ENCODE measurements at places on chromosomes 12 and 14.

DNA sequence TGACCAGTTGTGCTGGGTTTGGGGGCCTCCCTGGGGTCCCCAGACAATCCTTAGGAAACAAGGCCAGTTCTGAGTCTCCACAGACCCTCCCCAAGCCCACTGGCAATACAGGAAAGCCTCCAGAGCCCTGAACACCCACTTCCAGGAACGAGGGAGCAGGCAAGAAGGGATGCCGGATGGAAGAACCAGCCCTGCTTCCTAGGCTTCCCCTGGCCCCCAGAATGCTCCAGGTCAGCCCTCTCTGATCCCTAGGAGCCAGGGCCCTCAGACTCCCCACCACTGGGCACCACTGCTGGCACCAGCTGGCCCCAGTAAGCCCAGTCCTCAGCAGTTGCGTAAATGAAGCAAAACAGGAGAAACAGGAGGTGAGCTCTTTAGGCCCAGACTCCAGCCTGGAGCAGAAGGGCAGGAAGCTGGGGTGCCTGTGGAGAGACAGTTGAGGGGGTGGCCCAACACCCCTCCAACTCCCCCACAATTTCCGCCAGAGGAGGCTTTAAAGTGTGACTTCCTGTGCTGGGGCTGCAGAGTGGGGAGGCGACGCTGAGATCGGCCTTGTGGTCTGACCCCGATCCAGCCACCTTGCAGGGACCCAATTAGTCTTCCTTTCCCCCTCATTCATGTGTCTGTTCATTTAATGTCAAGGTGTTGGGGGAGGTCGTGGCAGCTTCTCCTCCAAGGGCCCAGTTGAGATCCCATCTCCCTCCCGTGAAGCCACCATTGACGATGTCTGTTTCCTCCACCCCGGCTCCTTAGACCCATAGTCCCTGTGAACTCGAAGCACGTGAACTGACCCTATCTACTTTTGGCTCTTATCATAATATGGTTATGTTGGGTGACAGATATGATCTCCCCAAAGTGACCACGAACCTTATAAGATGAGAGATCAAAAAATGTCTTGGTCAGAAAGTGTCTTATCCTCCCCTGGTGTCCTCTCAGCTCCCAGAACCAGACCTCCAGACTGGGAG, 4.7 kb downstream of the TNFRSF1A start:
- peak; percentile 48 for DNase-seq

GRCh38 chr12:109247831-109248654, 61.0 kb downstream of the FOXN4 start:
- no peak for DNase-seq

GRCh38 chr14:68255693-68256178, 436.2 kb downstream of the RAD51B start:
- DNase-seq: no peak

GRCh38 chr14:65228436-65228835, 126.1 kb upstream of the MAX start:
- DNase-seq: no peak

DNA sequence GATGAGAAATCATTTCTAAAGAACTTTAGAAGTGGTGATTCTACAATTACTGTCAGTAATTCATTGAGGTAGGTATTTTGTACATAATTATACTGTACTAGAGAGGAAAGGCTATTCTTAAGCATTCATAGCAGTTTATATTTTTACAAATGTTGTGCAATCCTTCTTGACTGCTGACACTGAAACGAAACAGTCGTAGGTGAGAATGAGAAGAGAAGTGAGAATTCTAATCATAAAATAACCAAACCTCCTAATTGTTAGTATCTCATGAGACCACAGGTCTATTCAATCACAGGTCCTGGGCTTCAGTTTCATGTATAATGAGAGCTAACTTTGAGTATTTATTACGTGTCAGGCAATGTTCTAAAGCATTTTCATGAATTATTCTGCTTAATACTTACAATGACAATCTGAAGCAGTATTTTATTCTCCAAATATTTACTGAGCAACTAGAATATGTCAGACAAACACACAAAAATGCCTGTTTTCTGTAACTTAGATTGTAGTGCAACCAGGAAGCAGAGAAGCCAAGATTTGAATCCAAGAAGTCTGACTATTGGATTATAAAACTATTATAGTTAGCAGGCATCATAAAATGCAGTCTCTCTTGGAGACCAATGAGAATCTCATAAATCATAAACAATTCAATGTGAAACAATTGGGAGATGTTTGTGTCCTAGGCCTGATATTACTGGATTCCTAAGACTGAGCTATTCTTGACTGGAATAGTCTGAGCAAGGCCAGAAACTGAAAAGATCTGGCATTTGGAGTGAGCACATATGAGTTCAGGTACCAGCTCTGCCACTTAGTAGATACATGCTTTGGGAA, 24.3 kb downstream of the RERG start:
- no peak for DNase-seq

GRCh38 chr12:52615912-52616311, 2.4 kb downstream of the KRT73 start:
- no peak for DNase-seq

DNA sequence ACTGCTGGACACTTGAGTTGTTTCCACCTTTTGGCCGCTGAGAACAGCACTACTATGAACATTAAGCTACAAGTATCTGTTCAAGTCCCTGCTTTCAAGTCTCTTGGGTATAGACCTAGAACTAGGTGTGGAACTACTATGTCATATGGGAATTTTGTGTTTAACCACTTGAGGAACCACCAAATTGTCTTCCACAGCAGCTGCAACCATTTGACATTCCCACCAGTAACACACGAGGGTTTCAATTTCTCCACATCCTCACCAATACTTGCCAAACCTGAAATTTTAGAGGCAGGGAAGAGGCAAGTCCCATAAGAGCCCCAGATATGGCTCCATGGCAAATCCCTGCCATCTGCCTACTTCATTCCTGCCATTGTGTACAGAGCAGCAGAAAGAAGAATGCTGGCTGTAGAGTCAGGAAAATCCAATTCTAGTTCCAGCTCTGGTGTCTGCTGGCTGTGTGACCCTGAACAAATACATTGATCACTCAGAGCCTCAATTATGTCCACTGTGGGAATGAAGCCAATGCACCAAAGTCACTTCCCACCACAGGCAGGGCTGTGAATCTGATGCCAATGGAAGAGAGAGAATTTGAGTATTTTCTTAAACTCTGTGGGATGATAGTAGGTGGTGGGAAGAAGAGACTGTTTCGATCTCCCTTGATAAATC, 17.8 kb downstream of the PITPNM2 start:
- no peak for DNase-seq

GRCh38 chr14:88490168-88490567, 64.6 kb downstream of the PTPN21 start:
- DNase-seq: no peak

GRCh38 chr12:128726886-128727285, 96.9 kb downstream of the SLC15A4 start:
- DNase-seq: no peak

DNA sequence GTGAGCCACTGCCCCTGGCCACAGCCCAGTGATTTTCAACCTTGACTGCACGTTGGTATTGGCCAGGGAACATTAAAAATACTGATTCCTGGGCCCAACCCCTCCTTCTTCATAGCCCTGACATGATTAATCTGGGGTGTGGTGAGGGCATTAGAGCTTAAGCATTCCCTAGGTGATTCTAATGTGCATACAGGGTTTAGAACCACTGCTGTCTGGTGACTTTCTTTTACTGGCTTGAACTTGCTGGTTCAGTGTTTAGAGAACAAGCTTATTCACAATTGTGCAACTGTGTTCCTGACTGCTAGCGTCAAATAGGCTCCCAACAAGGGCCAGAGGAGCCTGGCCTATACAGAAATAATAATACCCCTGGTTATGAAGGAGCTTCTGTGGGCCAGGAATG, 488.8 kb upstream of the CCDC196 start:
- no peak for DNase-seq

GRCh38 chr12:108403952-108404351, 64.8 kb upstream of the CMKLR1 start:
- DNase-seq: no peak

DNA sequence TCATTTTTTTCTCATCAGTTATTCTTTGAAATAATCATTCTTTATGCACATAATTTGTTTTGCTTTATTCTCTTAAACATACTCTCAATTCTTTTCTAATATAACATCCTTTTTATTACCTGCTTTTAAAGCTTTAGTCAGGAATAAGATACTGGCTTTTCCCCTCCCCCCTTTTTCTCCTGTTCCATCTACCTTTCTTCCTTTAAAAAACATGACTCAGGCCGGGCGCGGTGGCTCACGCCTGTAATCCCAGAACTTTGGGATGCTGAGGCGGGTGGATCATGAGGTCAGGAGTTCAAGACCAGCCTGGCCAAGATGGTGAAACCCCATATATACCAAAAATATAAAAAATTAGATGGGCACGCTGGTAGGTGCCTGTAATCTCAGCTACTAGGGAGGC, 25.4 kb downstream of the HIF1A start:
- DNase-seq: no peak

DNA sequence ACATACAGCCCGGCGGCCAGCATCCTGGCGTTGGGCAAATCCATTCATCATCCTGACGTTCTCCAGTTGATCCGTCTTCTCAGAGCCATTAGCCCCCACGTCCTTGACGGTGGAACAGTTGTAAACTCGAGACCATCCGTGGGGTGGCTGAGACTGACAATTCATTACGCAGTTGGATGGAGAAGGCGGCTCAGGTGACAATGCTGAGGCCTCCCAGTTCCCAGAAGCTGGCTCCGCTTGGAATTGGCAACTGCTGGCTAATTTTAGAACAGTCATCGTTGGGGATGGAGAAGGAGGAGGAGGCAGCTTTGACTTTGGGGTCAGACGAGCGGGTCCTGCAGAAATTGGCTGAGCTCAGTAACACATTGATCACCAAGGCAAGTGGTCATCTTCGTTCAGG, 186.5 kb downstream of the PHETA1 start:
- DNase-seq: no peak

DNA sequence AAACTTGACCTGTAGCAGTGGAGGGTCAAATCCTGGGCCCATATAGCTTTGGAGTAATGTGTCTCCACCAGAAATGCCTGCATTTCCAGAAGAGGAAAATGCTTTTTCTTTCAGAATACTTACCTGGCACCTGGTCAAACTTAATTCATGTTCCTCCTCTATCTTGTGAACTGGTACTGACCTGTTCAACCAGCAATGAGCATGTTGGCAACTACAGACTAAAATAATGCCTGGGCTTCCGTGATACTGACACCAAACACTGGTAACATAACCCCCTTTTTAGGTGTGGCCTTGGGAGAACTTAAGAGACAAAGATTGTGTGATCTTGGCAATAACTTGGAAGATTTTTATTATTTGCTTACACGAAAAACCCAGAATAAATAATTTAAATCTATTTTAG, 23.8 kb upstream of the MGST1 start:
- DNase-seq: no peak

- no peak for DNase-seq
These were observed 26.9 kb downstream of the FIGNL2 start for GRCh38 chr12:51821440-51822260.

DNA sequence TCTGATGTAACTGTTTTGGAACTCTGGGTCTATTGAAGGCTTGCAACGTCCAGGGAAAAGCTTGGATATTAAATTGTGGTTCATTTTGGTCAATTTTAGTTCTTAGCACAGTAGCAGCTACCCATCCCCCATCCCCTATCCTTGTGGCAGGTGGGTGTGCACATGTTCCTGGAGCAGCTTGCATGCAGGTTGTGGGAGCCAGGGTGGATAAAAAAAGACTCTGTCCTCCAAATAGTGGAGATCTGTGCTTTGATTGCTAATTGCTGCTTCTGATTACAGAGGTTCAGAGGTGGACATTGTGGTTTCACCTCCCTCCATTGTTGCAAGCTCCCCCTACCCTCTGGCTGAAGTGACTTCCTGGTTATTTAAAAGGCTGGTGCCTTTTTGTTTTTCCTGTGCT, 23.1 kb downstream of the ATP23 start:
- no peak for DNase-seq

GRCh38 chr14:68814539-68815297, 21.9 kb upstream of the ZFP36L1 start:
- DNase-seq: no peak

DNA sequence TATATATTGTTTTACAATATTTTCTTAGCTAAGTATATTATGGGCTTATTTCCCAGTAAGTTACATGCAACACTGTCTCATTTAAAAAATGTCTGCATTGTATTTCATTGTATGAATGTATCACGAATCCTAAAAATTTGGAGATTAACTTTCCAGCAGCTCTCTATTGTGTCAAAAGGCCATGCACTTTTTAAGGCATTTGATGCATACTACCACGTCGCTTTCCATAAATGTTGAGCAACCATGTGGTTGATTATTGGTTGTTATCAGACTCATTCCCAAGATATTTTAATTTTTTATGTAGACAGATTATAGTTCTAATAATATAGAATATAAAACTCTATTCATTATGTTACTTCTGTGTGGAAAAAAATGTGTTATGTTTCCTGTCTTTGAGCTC, 79.9 kb downstream of the SMOC1 start:
- no peak for DNase-seq

DNA sequence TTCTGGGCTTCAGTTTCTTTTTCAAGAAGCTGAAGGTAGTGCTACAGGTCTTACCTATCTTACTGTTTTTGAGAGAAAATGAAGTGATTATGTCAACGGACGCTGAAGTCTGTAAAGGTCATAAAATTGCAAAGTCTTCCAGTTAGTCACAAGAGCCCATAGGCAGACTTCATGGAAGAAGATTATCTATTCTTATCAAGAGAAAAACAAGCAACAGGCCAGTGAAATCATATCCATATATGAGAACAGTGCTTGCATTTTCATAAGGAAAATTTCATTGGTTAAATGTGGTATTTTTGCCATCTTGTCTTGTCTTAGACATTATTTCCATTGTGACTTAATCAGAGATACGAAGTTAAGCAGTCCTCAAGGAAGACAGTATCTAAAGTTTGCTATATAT, 412.7 kb upstream of the SEL1L start:
- no peak for DNase-seq

DNA sequence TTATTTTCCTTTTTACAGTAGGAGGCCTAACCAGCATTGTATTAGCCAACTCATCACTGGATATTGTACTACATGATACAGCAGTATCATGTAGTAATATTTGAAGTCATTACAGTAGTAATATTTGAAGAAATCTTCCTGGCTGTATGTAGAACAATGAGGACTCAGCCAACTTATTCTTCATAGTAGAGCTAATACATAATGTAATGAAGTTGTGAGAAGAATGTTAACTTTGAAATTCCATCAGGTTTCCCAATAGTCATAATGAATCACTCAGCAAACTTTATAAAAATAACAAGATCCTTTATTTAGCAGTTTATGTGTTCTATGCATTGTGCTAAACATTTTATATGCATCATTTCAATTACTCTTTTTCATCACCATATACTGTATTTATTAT, 61.8 kb downstream of the LRRK2 start:
- DNase-seq: no peak

Data from stimulated activated CD8-positive, alpha-beta memory T cell treated with anti-CD3 and anti-CD28 coated beads, Interleukin-7, amount 100 ng/mL, for 1 hour (primary cell).